ENCODE measurements at places on chromosomes 2 and 18.

DNA sequence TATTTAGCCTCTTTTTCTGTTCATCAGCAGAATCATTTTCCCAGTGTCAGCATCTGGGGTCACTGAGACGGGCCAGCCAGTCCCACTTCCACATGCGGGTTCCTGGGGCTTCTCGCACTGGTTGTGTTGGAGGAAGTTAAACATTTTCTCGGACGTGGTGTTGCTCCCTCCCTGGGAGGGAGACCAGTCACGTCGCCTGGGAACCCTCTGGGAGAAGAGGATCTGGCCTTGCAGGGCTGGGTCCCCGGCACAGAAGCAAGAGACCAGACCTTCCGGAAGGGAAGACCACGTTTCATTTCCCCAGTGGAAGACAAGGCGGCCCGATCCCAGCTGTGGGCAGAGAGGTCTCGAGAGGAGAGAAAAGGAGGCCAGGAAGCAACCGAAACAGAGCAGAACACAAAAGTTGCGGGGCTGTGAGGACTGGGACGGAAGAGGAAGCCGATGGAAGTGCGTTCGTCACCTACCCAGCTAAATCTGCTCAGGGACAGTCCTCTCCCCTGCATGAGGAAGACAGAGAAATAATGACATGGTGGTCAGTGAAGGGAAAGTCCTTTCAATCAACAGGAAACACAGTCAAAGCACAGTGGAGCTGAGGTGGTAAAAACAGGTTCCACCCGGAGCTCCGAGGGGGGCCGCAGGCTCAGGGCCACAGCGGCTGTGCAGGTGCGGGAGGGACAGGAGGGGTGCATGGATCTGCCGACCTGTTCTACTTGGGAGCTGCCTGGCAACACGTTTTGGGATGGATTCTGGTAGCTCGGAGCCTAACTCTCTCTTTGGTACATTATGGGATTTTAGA lies 144.4 kb downstream of the MBP start:
- no peak for DNase-seq

GRCh38 chr2:120879431-120880295 lies 144.0 kb downstream of the GLI2 start:
- no peak for DNase-seq

DNA sequence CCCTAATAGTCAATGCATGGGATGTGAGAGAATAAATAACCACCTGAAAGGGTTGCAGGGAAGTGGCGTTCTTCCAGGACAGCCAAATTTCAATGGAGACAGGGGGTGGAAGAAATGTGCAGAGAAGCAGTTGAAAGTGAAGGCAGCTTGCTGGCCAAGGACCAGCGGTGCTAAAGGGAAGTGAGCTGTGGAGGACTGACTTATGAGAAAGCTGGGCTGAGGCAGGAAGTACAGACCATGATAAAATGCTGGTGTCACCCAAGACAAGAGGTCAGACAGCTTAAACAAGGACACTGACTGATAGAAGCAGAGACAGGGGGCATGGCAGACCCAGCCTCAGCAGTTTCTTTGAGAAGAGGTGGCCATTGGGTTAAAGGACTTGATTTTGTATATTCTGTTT lies 106.7 kb downstream of the DTNB start:
- no peak for DNase-seq

DNA sequence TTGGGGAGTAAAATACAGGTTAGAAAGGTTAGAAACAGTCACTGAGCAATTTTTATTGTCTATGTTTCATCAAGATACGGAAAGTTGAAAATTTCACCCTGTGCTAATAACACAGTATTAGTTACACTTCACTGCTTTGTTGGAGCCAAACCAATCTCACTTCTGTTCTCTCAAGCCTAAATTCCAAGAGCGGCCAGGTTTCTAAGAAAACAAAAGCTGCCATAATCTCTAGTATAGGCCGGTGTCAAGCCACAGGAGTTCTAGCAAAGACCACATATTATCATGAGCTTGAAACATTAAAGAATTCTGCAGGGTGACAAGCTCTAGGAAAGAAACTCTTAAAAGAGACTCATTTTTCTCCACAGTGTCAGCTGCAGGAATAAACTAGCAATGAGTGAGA lies 128.7 kb downstream of the TXNL1 start:
- DNase-seq = no peak

DNA sequence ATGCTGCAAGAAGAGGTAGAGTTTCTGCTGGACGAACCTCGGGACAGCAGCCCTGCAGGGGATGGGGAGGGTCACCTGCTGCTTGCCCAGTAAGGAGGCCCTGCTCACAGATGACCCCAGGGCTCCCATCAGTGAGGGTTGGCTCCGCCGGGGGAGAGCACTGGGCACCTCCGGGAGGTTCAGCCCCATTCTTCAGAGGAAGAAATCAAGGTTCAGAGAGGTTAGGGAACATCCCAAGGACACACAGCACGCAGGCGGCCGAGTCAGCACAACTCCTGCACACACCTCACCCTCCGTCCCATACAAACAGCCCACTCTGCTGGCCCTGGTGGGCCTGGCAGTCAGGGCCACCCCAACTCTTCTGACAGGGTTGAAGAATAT lies 11.7 kb upstream of the CCDC74B start:
- no peak for DNase-seq

- no peak for DNase-seq
Measured at GRCh38 chr2:29469516-29469915, 354.3 kb downstream of the CLIP4 start.

GRCh38 chr2:236536727-236537398 lies 32.8 kb upstream of the ACKR3 start:
- no peak for DNase-seq

GRCh38 chr2:30775833-30776232 lies 31.4 kb downstream of the CAPN13 start:
- DNase-seq = no peak

- no peak for DNase-seq
Measured at GRCh38 chr2:98298683-98299164, 47.5 kb upstream of the CNGA3 start.

GRCh38 chr2:187529977-187530721 lies 24.1 kb downstream of the TFPI start:
- DNase-seq = no peak

DNA sequence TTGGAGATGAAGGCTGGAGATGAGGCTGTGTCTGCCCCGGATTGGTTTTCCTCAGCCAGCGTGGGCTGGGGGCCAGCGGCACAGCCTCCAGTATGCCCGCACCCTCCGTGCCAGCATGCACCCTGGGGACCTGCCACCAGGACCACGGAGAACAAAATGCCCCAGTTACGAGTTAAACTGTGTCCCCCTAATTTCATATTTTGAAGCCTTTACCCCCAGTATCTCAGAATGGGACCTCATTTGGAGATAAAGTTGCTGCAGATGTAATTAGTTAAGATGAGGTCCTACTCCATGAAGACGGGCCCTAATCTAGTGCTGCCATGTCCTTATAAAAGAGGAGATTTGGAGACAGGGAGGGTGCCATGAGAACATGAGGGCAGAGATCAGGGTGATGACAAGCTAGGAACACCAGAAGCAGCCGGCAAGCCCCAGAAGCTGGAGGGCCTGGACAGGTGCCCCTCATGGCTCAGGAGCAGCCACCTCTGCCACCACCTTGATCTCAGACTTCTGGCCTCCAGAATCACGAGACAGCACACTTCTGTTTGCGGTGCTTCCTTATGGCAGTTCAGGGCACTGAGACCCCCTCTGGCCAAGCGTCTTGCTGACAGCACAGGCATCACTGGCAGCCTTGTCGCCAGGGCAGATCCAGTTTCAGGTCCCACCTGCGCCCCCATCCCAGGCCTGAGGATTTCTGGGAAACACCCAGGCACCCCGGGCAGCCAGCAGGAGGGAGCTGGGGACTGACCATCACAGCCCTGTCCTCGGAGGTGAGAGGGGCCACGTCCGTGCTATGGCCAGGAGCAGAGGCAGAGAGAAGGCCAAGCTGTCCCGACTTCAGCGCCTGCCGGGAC lies 29.4 kb downstream of the KIF1A start:
- DNase-seq = no peak

- no peak for DNase-seq
Measured at GRCh38 chr2:48961009-48961408, 193.3 kb downstream of the FSHR start.

DNA sequence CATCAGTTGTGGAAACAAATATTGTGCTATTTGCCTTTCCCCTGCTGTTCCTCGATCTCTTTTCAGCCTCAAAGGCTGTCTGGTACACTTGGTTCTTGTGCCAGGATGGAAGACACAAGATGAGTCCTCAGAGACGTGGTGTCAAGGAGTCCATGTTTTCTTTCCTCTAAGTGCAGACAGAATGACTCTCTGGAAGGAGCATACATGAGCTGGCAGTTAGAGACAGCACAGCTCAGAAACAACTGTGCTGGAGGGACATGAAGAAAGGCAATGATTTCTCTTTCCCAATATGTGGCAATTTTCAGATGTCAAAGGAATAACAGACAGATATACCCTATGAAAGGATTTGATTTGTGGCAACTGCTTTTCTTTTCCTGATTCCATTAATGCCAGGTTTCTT lies 162.2 kb downstream of the AFF3 start:
- no peak for DNase-seq

DNA sequence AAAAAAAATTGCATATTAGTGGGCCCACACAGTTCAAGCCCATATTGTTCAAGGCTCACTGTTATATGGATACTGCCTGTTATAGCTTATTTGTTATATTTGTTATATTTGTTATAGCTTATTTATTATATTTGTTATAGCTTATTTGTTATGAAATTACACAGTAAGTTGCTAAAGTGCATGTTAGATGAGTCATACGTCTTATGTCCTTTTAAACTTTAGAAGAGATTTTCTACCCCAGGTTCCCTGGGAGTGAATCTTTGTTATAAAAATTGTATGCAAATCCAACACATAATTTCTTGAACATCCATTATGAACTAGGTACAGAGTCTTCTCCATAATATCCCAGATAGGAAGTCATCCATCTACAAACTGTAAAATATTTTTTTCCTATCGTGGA lies 22.1 kb downstream of the HTR2B start:
- no peak for DNase-seq

DNA sequence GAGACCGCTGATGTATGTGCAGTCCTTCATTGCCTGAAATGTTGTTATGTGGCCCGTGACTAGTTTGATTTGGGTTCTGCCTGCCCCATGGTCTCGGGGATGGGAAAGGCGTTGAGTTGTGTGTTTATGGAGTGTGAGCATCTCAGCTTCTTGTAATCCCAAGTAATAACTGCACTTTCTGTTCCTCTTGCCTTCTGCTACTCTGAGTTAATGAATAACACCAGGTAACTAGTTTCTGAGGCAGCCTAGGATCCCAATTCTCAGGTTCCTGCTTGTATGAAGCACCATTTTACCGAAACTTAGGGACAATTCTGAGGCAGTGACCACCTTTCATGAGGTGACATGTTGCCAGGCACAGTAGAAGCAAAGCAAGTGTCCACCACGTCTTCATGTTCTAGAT lies 170.0 kb downstream of the ALK start:
- no peak for DNase-seq

DNA sequence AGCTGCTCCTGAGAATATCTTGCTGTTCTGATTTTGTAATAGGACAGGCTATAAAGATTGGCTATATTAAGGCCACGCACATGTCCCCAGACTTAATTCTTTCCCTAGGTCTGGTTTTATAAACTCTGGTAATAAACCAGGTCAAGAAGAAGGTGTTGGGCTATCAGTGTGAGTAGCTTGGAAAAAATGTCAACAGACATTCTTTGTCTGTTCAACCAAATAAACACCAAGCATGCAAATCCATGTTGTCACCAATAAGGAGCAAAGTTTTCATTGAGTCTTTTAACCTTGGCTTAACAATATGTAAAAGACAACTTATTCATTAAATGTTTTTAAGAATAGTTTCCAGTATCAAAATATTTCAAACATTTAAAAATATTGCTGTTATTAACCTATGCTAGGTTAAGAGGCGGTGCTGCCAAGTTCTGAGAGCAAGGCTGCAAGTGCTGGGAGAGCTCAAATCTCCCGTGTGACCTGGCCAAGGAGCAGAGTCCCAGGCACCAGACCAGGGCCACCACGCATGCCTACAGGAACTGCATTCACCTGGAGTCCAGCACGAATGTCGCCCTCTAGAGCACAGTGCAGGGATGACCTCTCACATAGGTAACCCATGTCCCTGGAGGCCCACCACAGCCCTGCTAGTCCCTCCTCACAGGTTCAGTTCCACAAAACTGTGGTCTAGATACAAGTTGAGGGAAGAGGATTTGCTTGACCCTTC lies 120.5 kb upstream of the POU3F3 start:
- DNase-seq = no peak

- no peak for DNase-seq
Measured at GRCh38 chr18:58525517-58525916, 103.4 kb downstream of the ALPK2 start.

DNA sequence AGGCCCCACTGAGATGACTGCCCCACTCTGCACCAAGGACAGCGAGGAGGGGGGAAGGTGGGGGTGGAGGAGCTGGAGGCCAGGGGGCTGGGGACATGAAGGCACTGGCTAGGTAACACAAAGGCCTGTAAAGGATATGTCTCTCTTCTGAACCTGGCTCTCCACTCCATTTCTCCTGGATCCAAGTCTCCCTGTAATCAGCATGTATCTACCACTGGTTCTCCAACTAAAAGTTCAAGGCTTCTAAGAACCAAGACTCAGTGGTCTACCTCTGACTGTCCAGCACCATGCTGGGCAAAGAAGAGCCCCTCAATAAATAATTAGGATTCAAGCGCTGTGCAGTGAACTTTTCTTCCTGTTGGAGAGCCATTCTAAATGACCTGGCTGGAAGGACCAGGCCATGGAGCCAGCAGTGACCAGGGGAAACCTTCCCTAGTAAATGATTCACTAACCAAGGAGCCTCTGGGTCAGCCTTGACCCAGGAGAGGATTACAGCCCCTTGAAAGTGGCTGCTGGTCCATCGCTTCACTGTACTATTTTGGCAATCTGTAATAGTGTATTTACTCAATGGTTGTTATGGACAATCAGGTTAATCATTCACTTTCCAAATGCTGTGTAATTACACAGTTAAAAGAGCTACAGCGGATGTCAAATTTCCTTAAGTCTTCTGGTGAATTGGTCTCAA lies 73.2 kb downstream of the BCL11A start:
- no peak for DNase-seq

DNA sequence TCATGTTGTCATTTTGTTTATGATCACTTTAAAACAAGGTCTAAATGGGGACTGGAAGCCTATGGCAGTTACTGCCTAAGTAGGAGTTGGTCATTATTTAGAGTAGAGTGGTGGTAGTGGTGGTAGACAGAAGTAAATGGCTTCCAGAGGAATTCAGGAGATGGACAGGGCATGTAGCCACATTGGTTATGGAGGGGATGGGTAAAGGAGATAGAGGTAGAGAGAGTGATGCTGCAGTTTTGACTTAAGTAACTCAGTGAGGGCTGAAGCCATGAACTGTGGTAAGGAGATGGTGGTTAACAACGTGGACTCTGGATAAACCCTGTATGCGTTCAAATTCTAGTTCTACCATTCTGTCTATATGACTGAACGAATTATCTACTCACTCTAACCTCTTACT lies 61.6 kb upstream of the NOSTRIN start:
- no peak for DNase-seq

All from esophagus squamous epithelium (tissue), 5 donors.